ENCODE measurements at places on chromosomes 6 and 20.

GRCh38 chr6:163243692-163244589 lies 170.6 kb upstream of the QKI start:
- no peak for DNase-seq

- DNase-seq, result no peak
Measured at GRCh38 chr20:31922181-31922580, 29.7 kb downstream of the PDRG1 start.

DNA sequence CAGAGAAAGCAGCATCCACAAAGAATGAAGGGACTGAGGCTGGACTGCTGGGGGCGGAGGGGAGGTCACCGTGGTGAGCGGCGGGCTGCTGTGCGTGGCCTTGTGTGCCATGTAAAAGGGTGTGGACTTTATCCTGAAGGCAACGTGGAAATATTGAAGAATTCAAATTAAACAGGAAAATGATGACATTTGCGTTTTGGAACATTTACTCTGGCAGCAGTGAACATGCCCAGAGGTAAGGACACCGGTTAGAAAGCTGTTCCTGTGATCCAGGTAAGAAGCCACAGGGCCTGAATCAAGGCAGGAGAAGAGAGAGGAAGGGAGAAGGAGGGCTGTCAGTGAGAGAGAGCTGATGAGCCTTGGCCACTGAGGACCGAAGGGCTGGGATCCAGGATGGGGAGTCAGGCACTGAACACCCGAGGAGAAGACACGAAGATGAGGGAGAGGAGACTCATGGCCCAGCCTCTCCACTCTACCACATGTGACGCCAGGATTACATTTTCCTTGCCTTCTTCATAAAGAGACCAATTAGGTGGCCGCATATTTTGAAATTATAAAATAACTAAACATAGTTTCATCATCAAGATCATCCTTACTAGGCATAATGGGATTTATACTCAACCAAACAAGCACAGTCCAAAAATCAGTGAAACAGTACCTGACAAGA lies 58.4 kb downstream of the TRAM2 start:
- no peak for DNase-seq

- peak; percentile 41 for DNase-seq
Measured at GRCh38 chr20:25294459-25295385, 46.8 kb downstream of the PYGB start.

GRCh38 chr6:16868968-16869367 lies 107.7 kb upstream of the ATXN1 start:
- DNase-seq, result no peak

- DNase-seq, result no peak
Measured at GRCh38 chr6:33076406-33076934, 680 bp downstream of the HLA-DPB1 start.

DNA sequence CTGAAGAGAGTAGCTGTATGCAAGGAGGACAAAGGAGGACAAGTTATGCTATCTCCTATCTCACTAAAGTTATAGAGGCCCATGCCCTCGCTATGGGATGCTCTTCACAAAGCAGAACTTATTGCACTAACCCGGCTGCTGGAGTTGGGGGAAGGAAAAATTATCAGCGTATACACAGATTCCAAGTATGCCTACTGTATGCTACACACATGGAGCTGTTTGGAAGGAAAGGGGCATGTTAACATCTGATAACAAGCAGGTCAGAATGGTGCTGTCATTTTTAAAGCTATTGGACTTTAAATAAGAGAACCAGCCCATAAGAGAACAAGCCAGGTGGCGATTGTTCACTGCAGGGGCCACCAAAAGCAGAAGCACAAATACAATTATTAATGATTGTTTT lies 20.3 kb upstream of the BTN3A2 start:
- no peak for DNase-seq

GRCh38 chr6:19836799-19837510 lies at the start of gene ID4:
TSS of gene ID4 (plus strand) at chr6:19837370. CDS start at chr6:19837755, 385 bp downstream.
- DNase-seq, result no peak

DNA sequence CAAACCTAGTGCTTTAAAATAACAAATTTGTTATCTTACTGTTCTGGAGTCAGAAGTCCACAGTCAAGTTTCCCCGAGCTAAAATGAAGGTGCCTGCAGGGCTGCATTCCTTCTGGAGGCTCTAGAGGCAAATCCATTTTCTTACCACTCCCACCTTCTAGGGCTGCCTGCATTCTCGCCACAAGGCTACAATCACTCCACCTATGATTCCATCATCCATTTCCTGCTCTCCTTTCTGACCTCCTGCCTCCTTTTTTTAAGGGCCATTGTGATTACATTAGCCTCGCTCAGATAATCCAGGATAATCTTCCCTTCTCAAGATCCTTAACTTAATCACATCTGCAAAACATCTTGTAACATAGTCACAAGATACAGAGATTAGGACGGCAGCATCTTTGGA lies 42.4 kb upstream of the SIRT5 start:
- no peak for DNase-seq

- no peak for DNase-seq
Measured at GRCh38 chr6:87668013-87668412, 34.0 kb downstream of the AKIRIN2 start.

- no peak for DNase-seq
Measured at GRCh38 chr6:55953335-55953734, 77.9 kb upstream of the BMP5 start.

GRCh38 chr6:107869871-107870270 lies 45.8 kb upstream of the SCML4 start:
- DNase-seq, result no peak

GRCh38 chr20:19253916-19254820 lies 41.7 kb downstream of the SLC24A3 start:
- no peak for DNase-seq

DNA sequence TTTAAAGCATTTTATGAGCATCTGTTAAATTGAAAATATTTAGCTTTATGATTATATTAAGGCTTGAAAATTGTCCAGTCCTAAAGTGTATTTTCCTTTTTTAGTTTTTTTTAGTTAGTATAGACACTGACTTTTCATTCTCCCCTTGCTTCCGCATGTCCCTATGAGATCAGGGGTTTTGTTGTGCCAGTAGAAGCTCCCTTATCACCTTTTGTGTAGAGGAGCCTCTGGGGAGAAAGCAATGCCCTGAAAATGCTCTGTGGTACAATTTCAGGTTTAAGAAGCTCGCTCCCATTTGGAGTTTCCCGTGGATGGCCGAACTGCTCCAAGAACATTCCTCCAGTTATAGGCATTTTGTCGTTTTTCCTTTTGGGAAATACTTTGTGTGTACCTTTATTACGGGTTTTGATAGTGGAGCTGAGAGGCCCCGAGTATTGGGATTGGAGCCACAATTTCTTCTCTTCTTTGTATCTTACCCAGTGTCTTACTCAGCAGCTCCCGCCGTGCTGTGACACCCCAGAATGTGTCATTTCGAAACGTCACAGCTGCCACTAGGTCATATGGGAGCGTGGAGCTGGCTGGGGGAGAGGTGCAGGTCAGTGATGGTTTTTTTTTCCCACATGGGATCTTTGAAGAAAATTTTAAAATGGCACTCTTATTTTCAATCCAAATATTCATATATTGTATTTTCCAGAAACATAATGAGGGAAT lies 49.9 kb downstream of the RPRD1B start:
- no peak for DNase-seq

GRCh38 chr6:79538106-79538971 lies 1.1 kb upstream of the LCA5 start:
- no peak for DNase-seq

- DNase-seq, result no peak
Measured at GRCh38 chr20:4949833-4950178, 51.5 kb downstream of the SLC23A2 start.

GRCh38 chr6:142822383-142822782 lies 122.6 kb downstream of the HIVEP2 start:
- no peak for DNase-seq

GRCh38 chr6:144912474-144912873 lies 627.3 kb downstream of the UTRN start:
- DNase-seq, result no peak

- no peak for DNase-seq
Measured at GRCh38 chr6:34425132-34425497, 754 bp downstream of the RPS10 start.

GRCh38 chr6:19860235-19860877 lies 23.2 kb downstream of the ID4 start:
- DNase-seq, result no peak

GRCh38 chr20:34607066-34607465 lies 48.5 kb downstream of the MAP1LC3A start:
- DNase-seq, result no peak

DNA sequence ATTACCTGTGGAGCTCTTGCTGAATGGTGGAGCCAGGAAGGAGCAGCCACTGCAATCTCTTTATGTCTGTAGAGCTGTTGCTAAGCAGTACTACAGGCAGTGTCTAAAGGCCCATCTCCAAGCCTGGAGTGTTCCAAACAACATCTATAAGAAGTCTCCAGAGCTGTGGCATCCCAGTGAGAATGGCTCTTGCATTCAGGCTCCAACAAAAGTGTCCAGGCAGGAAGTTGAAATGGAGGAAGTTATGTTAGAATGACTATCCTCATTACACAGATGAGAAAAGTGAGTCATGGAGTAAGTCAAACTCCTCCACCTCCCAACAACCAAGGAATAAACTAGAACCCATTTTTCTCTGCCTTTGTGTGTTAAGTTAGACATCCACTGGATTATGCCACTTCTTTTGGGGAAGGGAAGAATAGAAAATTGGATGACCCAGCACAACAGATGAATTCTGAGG lies 288.5 kb upstream of the STXBP5 start:
- DNase-seq, result no peak
